PC-3 (cell line): ENCODE measurements at places on chromosomes 3 and 15. TPM values are rescaled to one million over a fixed set of nuclear protein-coding genes. Genes with fewer than 3 reads are reported as not detected.

CCDC80 gene
- 17.0 and 20.4 TPM in 2 replicates for total RNA-seq

CCDC12 gene
- total RNA-seq, result 44.2 and 67.8 TPM in 2 replicates

DNA sequence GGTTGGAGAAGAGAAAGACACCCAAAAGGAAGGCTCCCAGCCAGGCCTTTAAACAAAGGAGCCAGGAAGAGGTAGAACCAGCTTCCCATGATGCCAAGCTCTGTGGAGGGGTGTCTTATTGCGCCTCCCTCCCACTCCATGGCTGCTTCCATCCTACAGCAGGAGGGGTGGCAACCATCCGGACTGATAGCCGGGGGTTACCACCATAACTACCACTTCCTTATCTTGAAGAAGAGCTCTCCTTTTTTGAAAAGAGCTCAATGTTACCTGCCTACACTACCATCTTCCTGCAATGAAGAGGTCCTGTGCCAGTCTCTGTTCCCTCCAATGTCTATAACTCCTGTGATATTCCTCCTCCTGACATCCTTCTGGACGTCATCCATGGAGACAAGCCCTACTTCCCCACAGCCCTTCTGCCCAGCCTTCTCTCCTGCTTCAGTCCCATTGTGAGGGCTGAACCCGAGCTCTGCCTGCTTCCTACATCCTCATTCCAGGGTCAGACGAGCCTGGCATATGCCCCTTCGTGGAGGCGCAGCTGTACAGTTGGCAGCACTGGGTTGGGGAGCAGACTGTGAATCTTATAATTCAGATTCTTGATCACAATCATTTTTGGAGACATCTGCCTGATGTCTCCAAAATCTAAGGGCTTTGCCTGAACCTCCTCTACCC is 8.5 kb downstream of the CCDC9B start:
- peaks cover 37% of the 10 kb centered on the region for H3K36me3 ChIP-seq
- H3K4me1 ChIP-seq, result peaks cover 9% of the 10 kb centered on the region
- H3K27me3 ChIP-seq, result no peaks in the 10 kb centered on the region
- no peak overlapping the region for H3K4me3 ChIP-seq
- no peak for DNase-seq

GRCh38 chr15:40245666-40246450 is 7.0 kb downstream of the PAK6 start:
- H3K4me3 ChIP-seq, result no peak overlapping the region
- H3K4me1 ChIP-seq, result peaks cover 42% of the 10 kb centered on the region
- H3K36me3 ChIP-seq, result no peaks in the 10 kb centered on the region
- H3K27ac ChIP-seq, result peak overlapping the region; percentile 62

- no peak overlapping the region for H3K27ac ChIP-seq
- H3K4me1 ChIP-seq, result peaks cover 27% of the 10 kb centered on the region
- H3K36me3 ChIP-seq, result no peaks in the 10 kb centered on the region
- peak; percentile 39 for DNase-seq
Measured at GRCh38 chr3:41200669-41201021, 1.3 kb downstream of the CTNNB1 start.

- no peak overlapping the region for H3K4me3 ChIP-seq
- no peaks in the 10 kb centered on the region for H3K36me3 ChIP-seq
- H3K4me1 ChIP-seq, result peaks cover 10% of the 10 kb centered on the region
- no peak for DNase-seq
- no peak overlapping the region for H3K27ac ChIP-seq
- H3K27me3 ChIP-seq, result no peaks in the 10 kb centered on the region
Measured at GRCh38 chr3:71509066-71509465, 74.5 kb downstream of the FOXP1 start.
